Karpas-422 (cell line): ENCODE measurements at places on chromosomes 3 and 15. TPM values are rescaled to one million over a fixed set of nuclear protein-coding genes. Genes with fewer than 3 reads are reported as not detected.

GRCh38 chr3:127052121-127052561 is 69.2 kb downstream of the PLXNA1 start:
- H3K4me3 ChIP-seq = no peak overlapping the region
- H3K27ac ChIP-seq = no peak overlapping the region
- 0 out of 2 replicates have a peak, but pooled peaks cover 7% of the 10 kb centered on the region for H3K27me3 ChIP-seq
- H3K36me3 ChIP-seq = no peaks in the 10 kb centered on the region
- DNase-seq = no peak

GRCh38 chr15:81481346-81481745 is 107.3 kb upstream of the TMC3 start:
- no peak overlapping the region for H3K4me3 ChIP-seq
- no peaks in the 10 kb centered on the region for H3K36me3 ChIP-seq
- no peaks in the 10 kb centered on the region for H3K4me1 ChIP-seq
- DNase-seq = no peak
- no peaks in the 10 kb centered on the region for H3K27me3 ChIP-seq

DNA sequence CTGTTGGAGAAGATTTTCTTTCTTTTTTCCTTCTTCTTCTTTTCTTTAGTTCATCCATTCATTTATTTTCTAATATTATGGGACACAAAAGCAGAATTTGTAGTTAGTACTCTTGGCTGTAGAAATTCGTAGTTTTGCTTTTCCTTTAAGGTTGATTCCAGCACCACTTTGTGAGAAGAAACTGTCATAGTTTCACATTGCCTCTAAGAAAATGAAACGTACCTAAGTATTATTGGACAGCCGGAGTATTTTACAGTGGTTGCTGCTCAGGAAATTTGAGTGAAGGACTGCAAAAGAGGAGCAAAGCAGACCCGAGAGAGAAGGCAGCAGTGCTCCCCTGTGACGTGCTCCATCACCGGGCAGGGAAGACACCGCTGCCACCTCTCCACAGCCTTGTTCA is 48.1 kb downstream of the PLCL2 start:
- no peaks in the 10 kb centered on the region for H3K27me3 ChIP-seq
- DNase-seq = no peak
- H3K4me3 ChIP-seq = no peak overlapping the region

DNA sequence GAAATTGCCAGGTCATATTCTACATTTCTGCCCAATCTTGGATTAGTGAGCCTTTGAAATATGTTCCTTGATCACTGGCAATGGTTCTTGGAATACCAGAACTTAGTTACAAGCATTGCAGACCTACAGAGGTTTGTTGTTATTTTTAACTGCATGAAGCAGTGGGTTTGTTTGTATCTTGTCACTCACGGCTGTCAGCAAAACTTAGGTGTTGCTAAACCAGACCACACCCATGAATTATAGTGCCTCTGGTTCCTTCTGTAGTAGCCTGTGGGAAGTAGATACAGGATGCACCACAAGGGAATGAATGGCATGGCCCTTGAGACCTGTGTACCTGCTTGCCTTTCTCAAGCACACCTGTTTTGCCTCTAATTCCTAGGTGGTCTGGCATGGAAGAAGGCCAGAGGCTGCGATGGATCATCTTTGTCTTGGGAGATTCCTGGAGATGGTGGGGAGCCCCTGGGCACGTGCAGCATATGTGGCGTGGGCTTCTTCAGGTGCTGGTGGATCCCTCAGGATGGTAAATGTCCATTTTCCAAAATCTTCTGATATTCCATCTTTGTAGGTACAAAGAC is 138.8 kb downstream of the SNRPN start:
- no peak overlapping the region for H3K4me3 ChIP-seq
- H3K36me3 ChIP-seq = peaks cover 72% of the 10 kb centered on the region
- no peak for DNase-seq
- no peaks in the 10 kb centered on the region for H3K4me1 ChIP-seq

- no peak for DNase-seq
- no peak overlapping the region for H3K4me3 ChIP-seq
- H3K36me3 ChIP-seq = no peaks in the 10 kb centered on the region
- H3K4me1 ChIP-seq = no peaks in the 10 kb centered on the region
Observed at GRCh38 chr3:88019024-88019423, 39.8 kb downstream of the CGGBP1 start.

- no peaks in the 10 kb centered on the region for H3K36me3 ChIP-seq
- H3K4me1 ChIP-seq = no peaks in the 10 kb centered on the region
- no peak overlapping the region for H3K27ac ChIP-seq
- H3K4me3 ChIP-seq = no peak overlapping the region
Observed at GRCh38 chr15:61827131-61827530, 233.1 kb downstream of the VPS13C start.

The DUOXA1 gene
- not detected in 2 replicates for total RNA-seq

The RBP2 gene
- total RNA-seq = not detected in 2 replicates

- DNase-seq = no peak
- H3K27me3 ChIP-seq = no peaks in the 10 kb centered on the region
Observed at GRCh38 chr3:129608936-129609590, 2.6 kb upstream of the PLXND1 start.

DNA sequence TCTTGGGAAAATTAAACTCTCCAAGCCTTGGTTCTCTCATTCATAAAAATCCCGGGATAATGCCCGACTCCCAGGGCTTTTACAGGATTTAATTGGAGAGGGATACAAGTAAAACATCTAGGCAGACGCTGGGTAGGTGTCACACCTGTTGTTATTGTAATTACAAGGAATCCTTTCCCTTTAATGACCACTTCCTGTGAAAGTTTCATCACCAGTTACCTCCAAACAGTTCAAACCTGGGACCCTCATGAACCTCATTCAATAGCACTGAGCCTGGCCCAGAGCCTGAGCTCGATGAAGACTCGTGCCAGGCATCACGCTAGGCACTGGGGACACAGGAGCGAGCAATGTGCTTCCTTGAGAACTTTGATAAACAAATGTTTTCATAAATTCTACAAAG is 2.1 kb upstream of the RYK start:
- no peaks in the 10 kb centered on the region for H3K27me3 ChIP-seq
- peaks cover 22% of the 10 kb centered on the region for H3K4me1 ChIP-seq
- no peak overlapping the region for H3K4me3 ChIP-seq
- no peak overlapping the region for H3K27ac ChIP-seq

The RASGRF1 gene
- total RNA-seq = 3.6 and 10.5 TPM in 2 replicates

DNA sequence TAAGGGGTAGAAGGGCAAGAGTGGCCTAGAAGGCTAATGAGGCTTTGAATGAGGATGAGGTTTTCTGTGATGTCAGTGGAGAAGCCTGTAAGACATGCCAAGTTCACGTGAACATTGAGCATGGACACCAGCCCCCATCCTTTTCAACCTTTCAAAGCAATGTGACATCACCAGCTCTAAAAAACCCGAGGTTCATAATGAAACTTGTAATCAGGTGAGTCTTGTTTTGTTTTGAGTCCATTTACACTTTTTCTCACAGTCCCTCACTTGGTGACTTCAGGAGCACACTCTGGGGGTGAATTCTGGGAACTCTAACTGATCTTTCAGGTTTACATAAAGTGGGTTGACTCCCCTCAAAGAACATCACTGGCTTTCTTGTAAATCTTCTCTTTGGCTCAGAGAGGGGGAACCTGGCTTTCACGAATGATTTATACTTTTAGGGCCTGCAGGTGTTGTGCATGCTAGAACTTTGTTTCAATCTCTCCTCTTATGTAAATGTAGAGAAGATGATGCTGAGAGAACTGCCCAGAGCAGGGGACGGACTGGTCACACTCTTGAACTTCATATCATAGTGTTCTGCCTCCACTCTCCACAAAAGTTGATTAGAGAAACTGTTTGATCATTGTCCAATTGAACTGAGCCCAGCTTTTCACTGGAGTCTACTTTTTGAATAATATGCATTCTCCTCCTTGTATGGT is 224.7 kb upstream of the SATB1 start:
- no peaks in the 10 kb centered on the region for H3K27me3 ChIP-seq
- no peak for DNase-seq
- no peak overlapping the region for H3K27ac ChIP-seq
- no peaks in the 10 kb centered on the region for H3K4me1 ChIP-seq
- no peaks in the 10 kb centered on the region for H3K36me3 ChIP-seq

GRCh38 chr3:141096164-141096563 is 45.0 kb downstream of the SPSB4 start:
- no peaks in the 10 kb centered on the region for H3K4me1 ChIP-seq
- H3K27ac ChIP-seq = no peak overlapping the region
- H3K36me3 ChIP-seq = no peaks in the 10 kb centered on the region
- H3K27me3 ChIP-seq = no peaks in the 10 kb centered on the region
- DNase-seq = no peak

DNA sequence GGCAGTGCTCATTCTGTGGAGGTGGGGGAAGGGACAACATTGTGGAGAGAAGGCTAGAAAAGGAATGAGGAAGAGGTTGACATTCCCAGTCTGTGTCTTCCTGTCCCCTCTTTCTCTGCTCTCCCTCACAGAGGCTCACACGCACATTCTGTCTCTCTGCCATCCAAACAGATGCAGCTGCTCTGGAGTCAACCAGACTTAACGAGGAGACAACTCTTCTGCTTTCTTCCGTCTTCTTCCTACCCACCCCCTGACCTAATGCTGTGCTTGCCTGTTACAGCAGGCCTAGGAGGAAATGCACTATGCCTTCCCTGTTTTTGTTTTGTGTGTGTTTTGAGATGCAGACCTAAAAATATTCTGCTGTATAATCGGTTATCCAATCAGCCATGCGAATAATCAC is 121.9 kb downstream of the CACNA1D start:
- DNase-seq = no peak
- H3K4me1 ChIP-seq = peaks cover 41% of the 10 kb centered on the region
- H3K4me3 ChIP-seq = no peak overlapping the region
- H3K27me3 ChIP-seq = no peaks in the 10 kb centered on the region
